ENCODE measurements at places on chromosomes 11 and 22.

DNA sequence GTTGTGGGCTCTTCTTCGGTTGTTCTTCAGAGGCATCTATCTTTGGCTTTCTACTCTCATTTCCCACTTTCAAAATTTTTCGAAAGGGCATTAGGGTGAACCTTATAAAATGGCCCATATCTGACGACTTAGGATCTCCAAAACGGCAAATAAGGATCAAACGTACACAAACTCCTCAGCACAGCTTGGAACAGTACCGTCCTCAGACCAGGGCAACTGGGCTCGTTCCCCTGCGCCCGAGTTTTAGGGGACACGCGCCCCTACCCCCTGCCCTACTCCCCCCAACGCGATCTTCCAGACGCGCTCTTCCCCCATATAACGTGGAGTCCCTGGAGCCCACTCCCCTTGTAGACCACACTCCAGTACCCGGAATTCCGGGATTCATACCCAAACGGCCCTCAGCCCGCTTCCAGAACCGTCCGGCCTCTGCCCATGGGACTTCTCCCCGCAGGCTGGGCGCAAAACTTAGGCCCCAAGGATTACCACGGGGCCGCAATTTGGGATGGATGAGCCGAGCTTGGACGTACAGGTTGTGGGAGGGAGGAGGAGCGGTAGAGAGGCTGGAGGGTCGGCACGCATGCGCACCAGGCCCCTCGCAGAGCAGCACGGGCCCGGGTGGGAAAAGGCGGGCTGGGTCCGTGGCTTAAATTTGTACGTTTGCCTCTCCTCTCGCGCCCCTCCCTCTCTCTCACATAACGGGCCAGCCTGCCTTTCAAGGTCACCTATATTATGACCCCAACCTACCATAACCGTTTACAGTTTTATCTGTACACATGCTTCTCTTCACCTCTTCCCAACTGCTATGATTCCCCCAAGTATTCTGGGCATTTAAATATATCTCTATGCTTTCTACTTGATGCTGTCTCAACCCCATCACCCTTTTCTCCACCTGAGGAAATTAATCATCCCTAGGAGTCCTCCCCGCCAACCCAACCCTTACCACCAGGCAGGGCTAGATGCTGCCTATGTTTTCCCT is 3.4 kb downstream of the CCDC89 start:
- peak; percentile 52 for DNase-seq

DNA sequence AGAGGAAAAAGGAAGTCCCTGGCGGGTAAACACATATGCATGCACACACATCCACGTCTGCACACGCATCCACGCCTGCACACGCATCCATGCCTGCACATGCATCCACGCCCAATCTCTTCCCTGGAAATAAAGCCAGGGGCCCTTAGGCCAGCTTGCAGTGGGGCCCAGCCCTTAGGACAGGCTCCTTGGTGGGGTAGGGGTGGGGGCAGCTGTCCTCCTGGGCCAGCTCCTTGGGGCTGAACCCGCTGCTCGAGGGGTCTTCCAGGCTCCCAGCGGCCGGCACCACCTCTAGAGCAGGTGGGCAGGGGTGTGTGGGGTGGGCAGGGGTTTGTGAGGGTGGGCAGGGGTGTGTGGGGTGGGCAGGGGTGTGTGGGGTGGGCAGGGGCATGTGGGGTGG is 1.9 kb downstream of the C11orf21 start:
- DNase-seq, result no peak

DNA sequence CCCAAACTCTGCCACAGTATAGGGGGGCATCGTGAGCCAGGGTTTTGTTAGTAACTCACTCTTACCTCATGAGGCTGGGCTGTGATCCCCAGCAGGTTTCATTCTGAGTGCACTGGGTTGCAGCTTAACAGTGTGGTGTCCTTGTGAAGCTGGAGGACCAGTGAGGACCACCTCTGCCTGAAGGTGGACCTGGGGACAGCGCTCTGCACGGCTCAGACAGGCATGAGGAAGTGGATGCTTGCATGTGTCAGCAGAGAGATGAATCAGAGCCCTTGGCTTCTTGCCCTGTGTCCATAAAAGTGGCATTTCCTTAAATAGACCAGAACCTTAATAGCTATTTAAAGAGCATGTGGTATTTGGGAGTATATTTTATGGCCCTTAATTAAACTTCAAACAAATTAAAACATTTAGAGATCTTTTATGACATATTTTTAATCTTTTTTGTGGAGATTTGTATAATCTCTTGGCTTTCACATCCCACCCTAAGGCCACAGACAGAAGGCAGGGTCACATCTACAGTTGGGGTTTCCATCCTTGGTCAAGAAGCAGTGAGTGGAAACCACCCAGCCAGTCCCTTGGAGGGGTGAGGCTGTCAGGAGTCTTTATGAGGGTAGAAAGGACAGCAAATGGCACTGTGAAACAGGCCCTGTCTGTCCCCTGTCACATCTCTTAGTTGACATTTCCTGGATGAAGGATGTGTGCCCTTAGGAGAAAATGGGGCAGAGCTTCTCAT is 24.8 kb upstream of the ADORA2A start:
- peak; percentile 94 for DNase-seq

DNA sequence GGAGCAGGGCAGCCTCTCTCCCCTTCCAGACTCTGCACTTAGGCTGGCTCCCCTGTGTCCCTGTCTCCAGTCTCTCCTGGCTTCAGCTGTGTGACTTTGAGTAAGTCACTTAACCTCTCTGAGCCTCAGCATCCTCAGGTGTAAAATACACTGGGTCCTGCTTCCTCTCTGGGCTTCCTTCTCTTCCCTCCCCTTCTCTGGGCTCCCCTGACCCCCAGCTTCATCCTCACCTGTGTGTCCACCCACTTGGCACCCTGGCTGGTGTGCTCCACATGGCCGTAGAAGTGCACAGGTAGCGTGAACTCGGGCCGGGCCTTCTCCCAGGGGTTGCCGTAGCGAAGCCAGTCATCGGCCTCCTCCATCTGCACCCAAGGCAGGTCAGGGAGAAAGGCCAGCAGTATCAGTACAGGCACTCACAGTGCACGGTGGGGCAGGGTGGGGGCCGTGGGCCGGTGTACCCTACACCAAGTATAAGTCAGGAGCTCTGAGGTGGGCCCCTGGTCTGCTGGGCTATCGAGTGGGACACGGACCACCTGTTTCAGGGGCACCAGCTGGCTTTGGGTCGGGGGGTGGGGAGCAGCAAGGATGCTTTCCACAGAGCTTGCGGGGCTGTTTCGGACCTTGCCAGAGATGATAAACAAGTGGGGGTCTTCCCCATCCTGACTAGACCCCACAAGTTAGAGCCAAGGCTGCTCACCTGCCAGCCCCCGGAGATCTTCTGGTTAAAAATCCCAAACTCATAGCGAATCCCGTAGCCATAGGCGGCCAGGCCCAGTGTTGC is 2.0 kb downstream of the PYGM start:
- DNase-seq, result no peak

GRCh38 chr22:25840891-25841290 is 98.9 kb downstream of the MYO18B start:
- DNase-seq, result no peak

DNA sequence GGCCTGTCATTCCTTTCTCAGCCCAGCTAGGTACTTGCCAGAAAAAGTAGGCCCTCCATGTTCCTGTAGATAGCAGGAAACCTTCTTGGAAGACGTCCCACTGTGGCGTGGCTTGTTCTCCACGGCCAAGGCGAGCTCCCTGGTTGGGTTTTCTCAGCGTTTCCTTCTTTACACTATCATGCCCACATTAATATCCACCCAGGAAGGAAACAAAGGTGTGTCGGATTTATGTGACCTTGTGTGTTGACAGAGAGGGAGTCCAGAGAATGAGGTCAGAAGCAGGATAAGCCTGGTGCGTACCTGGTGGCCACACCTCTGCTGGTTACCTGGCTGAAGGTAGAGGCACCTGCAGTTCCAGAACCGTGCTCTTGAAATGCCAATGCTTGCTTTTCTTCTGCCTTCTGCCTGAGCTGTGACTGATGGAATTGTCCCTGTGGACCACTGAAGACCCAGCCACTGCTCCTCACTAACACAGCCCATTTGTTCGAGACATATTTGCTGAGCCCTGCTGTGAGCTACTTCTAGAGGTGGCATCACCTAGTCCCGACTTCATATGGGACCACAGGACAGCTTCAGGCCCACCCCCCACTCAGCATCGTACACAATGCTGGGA is 7.9 kb downstream of the ASPHD2 start:
- DNase-seq, result no peak

DNA sequence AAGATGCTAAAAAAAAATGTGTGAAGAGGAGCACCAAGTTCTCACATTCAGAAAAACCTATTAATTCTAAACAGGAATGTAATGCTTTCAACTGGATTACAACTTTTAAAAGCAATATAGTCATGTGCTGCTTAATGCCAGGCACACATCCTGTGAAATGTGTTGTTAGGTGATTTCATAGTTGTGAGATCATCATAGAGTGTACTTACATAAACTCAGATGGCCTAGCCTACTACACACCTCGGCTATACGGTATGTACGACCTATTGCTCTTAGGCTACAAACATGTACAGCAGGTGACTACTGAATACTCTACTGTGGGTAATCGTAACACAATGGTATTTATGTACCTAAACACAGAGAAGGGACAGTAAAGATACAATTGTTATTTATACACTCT is 142.3 kb downstream of the RBFOX2 start:
- DNase-seq, result peak; percentile 21
